Activated CD4-positive, alpha-beta T cell treated with anti-CD3 and anti-CD28 coated beads for 24 hours (primary cell): ENCODE measurements at places on chromosomes 2 and 18.

GRCh38 chr2:61928826-61929461 is 23.5 kb downstream of the COMMD1 start:
- DNase-seq = no peak

DNA sequence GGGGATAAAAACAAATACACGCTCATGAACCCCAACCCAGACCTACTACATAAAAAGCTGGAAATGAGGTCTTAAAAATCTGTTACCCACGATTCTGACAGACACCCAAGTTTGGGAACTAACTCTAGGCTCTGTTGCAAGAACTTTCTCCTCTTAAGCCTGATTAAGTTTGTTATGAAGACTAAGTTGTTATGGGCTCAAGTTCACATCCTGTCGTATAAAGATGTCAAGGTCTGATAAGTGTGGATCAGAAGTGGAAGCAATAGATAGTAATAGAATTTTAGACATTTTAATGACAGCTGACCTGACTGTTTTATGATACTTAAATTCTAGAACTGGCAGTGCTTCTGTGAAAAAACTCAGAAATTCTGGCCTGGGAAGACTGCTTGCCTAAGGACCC is 43.2 kb downstream of the LPIN2 start:
- no peak for DNase-seq

- no peak for DNase-seq
These were observed 856.4 kb upstream of the CELF4 start for GRCh38 chr18:38421872-38422615.

DNA sequence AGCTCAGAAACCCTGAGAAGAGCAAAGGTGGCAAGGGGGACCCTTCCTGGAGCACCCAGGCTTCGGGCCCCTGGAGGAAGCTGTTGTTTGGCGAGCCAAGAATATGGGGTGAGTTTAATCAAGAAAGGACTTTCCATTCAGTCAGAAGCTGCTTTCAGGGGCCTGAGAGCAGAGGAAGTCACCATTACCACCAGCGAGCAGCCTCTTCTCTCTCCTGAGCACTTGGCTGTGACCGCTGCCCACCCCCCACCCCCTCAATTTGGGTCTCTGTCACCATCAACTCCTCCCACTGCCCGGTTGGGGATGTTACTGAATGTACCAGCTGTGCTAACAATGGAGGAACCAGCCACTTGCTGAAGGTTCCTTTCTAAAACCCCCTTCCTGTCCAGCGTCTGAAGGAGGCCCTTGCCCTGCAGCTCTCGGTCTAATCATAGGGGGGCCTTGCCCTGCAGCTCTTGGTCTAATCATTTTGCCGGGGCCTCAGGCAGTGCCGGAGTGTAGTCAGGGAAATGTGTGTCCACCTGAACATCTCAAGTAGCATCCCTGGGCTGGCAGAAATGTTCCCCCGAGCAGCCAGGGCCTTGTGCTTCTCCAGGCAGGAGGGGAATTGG is 943 bp downstream of the INPP5D start:
- DNase-seq = no peak

DNA sequence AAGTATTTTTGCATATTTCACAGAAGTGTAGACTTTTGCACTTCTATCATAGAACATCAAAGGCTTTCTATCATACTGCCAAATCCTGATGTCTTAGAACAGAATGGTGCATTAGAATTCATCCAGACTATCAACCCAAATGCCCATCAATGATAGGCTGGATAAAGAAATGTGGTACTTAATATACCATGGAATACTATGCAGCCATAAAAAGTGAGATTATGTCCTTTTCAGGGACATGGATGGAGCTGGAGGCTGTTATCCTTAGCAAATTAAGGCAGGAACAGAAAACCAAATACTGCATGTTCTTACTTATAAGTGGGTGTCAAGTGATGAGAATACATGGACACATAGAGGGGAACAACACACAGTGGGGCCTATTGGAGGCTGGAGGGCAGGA is 150.2 kb downstream of the PHLPP1 start:
- DNase-seq = no peak

DNA sequence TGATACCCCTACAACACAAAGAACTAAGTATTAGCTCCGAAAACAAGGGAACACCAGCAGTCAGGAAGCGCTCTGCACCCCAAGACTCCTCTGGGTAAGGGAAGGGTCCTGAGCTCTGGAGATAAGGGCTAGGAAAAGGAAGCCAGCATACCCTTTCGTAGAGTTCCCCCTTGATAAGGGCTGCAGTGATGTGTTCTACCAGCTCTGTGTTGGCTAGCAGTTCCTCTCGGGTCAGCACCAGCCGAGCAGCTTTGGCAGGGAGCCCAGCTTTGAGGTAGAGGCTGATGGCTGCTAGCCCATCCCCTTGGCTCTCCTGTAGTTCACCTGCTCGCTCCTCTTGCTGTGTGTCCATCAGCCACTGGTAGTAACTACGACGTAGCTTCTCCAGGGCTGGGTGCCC is 18.9 kb downstream of the KRTCAP3 start:
- DNase-seq = no peak

- DNase-seq = no peak
These were observed 46.6 kb downstream of the HDAC4 start for GRCh38 chr2:239354132-239354790.
